AG04450 (cell line): ENCODE measurements at places on chromosomes 6 and 20. TPM values are rescaled to one million over a fixed set of nuclear protein-coding genes. Genes with fewer than 3 reads are reported as not detected.

DNA sequence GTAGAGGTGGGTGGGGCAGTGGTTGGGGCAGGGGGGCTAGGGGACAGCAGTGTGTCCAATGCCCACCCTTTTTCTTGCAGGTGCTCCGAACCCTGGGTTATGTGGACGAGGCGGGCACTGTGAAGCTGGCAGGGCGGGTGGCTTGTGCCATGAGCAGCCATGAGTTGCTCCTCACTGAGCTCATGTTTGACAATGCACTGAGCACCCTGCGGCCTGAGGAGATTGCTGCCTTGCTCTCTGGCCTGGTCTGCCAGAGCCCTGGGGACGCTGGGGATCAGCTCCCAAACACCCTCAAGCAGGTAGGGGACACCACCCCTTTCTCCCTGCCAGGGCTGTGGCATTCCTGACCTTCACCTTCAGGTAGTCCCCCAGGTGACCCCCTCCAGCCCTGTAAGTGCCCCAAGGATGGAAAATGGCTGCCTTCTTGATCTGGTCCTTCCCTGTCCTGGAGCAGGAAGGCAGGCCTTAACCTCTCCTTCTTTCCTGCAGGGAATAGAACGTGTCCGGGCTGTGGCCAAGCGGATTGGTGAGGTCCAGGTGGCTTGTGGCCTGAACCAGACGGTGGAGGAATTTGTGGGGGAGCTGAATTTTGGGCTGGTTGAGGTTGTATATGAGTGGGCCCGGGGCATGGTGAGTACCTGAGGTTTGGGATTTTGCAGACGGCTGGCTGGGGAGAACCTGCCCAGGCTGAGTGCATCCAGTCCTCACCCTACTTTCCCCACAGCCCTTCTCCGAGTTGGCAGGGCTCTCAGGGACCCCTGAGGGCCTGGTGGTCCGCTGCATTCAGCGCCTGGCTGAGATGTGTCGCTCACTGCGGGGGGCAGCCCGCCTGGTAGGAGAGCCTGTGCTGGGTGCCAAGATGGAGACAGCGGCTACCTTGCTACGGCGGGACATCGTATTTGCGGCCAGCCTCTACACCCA lies 2.9 kb downstream of the DXO start:
- no peak for DNase-seq

DNA sequence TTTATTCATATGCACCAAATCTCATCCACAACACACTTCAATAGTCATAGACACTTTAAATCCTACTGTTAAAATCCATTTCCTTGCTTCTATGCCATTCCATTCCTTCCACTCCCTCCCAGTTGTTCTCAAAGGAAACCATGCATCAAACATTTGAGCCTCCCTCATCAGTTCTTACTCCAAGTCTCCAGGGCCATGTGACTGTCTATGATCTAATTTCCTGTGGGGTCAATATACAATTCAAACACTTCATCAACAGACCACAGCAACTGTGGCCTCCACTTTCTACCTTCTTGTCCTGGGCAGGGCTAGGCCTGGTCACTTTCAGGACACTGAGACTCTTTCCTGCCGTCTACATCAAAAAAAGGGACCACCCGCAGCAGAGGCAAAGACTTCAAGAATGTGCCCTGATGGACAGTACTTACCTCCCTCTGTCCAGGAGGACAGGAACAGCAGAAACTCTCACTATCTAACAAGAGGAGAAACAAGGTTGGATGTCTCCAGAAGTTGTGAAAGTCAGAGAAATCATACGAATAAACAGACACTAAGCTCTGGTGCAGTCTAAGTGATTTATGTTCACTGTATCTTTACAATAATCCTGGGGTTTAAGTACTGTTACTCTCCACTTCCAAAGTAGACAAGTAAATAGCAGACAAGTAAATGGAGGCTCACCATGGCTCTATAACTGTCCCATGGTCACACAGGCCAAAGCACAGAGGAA lies 160.2 kb downstream of the QRSL1 start:
- no peak for DNase-seq

GRCh38 chr6:125358898-125359297 lies 57.1 kb upstream of the HDDC2 start:
- DNase-seq, result no peak

- DNase-seq, result no peak
Measured at GRCh38 chr6:153564803-153565202, 433.7 kb upstream of the RGS17 start.

FAM209B gene
- 0.35 TPM in 1 of 2 replicates, not detected in the other for polyA plus RNA-seq

- DNase-seq, result no peak
Measured at GRCh38 chr20:63896264-63897105, 1.6 kb downstream of the DNAJC5 start.

PNPLA1 gene
- polyA plus RNA-seq, result not detected in 2 replicates

IL17F gene
- polyA plus RNA-seq, result not detected in 2 replicates

LAMA2 gene
- 33.0 TPM in 2 replicates for polyA plus RNA-seq

INSM1 gene
- polyA plus RNA-seq, result not detected in 2 replicates

- no peak for DNase-seq
Measured at GRCh38 chr20:61765081-61765870, 300.4 kb downstream of the TAF4 start.

DNA sequence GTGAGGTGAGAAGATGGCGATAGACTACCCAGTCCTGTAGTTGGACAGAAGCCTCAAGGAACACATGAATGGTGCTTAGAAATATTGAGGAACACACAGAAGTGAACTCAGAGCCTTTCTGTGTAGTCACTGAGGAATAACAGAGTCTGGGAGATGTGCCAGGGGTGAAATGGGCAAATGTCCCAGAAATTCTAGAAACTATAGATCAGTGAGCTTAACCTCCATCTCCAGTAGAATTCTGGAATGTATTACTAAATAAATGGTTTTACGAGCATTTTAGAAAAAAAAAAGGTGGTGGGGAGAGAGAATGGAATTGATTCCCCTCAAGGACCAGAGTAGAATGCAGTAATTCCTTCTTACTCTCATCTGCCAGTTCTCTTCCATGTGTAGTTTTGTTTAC lies 380.0 kb downstream of the LMBRD1 start:
- no peak for DNase-seq

GRCh38 chr20:21183722-21184121 lies 57.8 kb downstream of the KIZ start:
- no peak for DNase-seq

GRCh38 chr20:51750037-51750769 lies 18.0 kb downstream of the ATP9A start:
- DNase-seq, result peak; percentile 76

PAQR8 gene
- polyA plus RNA-seq, result 4.2 and 4.6 TPM in 2 replicates

PTPN1 gene
- polyA plus RNA-seq, result 49.4 and 54.7 TPM in 2 replicates

GRCh38 chr20:10474606-10475184 lies 39.6 kb downstream of the SLX4IP start:
- DNase-seq, result no peak

- no peak for DNase-seq
Measured at GRCh38 chr6:126926926-126927325, 191.5 kb upstream of the RSPO3 start.

DNA sequence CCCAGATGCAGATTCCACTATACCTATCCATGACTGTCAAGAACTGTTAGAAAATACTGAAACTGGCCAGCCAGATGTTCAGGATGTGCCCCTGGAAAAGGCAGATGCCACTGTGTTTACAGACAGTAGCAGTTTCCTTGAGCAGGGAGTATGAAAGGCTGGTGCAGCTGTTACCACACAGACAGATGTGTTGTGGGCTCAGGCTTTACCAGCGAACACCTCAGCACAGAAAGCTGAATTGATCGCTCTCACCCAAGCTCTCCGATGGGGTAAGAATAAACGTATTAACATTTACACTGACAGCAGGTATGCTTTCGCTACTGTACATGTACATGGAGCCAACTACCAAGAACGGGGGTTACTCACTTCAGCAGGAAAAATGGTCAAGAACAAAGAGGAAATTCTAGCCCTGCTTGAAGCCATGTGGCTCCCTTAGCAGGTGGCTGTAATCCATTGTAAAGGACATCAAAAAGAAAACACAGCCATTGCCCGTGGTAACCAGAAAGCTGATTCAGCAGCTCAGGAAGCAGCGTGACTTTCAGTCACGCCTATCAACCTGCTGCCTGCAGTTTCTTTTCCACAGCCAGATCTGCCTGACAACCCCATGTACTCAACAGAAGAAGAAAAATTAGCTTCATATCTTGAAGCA lies 459.7 kb upstream of the HTR1E start:
- no peak for DNase-seq

DNA sequence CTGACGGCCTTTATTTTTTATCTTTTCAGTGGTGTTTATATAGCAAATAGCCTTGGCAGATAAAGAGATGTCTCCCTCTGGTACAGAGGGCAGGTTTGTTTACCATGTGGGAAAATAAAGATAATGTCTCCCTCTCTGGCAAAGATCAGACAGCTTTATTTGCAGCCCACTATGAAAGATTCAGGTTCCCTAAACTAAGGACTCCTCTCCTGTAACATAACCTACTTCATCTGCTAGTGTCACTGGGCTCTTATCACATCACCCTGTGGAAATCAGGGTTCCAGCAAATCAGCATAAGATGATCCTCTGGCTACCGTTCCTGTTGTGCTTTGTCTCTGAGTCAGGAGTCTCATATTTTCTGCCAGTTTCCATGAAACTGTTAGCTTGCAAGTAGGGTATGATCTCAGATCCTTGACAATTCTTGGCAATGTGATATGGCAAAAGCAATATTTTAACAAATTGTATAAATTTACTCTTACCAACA lies 3.1 kb downstream of the FBXL4 start:
- DNase-seq, result no peak

BPIFB4 gene
- polyA plus RNA-seq, result not detected in 2 replicates

RFX6 gene
- not detected in 2 replicates for polyA plus RNA-seq

DNA sequence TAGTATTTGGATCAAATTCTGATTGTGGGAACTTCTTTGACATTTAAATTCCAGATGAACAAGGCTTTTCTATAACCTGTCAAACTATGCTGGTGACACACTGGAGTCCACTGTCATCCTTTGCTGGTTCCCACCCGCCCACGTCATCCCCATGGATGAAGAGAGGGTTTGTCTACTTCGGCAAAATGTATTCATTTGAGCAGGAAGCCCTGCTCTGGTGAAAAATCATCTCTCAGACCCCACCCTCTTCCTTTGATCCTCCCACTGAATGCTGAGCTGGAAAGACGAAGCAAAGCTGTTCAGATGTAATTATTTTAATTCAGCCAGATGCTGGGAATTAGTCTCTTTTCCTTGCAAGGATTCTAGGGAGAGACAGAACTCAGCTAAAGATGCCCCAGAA lies 50.5 kb downstream of the CPNE5 start:
- DNase-seq, result no peak
